ENCODE measurements at places on chromosomes 4 and X.

GRCh38 chr4:159016593-159017024 lies 86.3 kb upstream of the RAPGEF2 start:
- no peak for DNase-seq

DNA sequence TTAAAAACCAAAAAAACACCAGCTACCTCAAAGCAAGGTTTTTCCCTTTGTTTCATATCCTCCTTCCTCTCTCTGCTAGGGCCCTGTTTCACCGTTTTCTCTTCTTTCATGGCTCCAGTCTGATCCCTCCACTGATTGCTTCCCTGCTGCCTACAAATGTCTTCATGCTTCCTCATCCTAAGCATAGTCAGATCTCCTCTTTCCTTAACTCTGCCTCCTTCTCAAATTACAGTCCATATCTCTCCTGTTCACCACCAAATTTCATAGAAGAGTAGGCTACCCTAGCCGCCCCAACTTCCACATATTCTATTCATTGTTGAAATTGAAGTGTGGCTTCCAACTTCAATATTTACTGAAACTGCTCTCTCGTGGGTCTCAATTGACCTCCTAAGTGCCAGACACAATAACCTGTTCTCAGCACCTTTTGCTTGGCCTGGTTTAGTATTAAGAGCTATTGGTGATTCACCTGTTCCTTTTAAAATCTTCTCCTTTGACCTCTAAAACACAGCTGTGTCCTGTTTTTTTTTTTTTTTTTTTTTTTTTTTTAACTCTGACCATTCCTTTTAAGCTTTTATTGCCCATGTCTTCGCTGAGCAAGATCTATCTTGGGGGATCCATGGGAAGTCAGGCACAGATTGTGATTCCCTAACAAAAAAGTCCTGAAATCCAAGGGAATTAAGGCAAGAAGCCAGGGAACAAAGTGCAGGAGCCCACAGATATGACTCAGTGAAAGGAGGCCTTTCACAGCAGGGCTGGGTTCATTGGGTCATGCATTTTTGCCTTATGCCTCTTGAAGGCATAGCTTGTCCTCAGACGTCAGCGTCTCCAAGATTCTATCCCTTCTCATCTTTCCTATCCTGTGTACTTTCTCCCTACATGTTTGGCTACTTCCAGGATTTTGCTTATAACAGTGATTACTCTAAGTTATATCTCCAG lies 85.4 kb downstream of the RPS3A start:
- DNase-seq: no peak

- no peak for DNase-seq
These were observed 103.5 kb downstream of the CLNK start for GRCh38 chr4:10581022-10581421.

DNA sequence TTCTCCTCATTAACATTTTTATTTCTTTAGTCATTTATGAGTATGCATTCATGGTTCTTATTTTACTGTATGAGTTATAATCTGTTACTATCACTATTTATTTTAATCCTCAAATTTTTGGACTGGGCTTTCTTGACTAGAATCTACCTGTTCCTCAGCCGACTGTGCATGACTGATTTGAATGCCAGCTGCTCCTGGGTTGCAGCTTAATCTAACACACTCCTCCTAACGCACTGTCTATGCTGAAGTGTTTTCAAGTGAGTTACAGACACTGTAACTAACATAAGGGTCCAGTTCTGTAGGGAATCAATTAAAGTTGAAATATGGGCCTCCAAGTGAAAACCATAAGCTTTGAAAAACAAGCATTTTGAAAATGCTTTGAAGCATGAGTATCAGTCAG lies 137.4 kb upstream of the ARSJ start:
- no peak for DNase-seq

- no peak for DNase-seq
These were observed 419.3 kb upstream of the ADGRL3 start for GRCh38 chr4:60780874-60781273.

- no peak for DNase-seq
These were observed 401 bp downstream of the SOWAHD start for GRCh38 chrX:119758731-119759247.

DNA sequence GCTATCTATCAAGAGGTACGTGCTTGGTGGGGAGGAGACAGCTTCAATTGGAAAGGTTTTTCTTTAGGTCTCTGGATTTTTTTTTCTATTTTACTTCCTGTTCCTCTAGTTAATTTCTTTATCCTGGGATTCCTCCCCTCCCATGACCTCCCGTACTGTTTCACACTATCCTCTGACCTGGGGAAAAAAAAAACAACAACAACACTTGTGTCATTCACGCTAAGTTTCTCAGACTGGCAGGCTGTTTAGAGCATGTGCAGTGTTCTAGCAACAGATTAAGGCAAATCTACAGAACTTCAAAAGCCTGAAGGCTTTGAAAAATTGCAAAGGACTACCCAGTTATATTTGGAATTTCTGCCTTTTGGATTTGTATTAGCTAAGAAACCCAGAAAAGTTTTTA lies 358.4 kb downstream of the ARHGAP24 start:
- DNase-seq: no peak

- DNase-seq: no peak
These were observed 59.2 kb downstream of the GLUD2 start for GRCh38 chrX:121106484-121107235.

DNA sequence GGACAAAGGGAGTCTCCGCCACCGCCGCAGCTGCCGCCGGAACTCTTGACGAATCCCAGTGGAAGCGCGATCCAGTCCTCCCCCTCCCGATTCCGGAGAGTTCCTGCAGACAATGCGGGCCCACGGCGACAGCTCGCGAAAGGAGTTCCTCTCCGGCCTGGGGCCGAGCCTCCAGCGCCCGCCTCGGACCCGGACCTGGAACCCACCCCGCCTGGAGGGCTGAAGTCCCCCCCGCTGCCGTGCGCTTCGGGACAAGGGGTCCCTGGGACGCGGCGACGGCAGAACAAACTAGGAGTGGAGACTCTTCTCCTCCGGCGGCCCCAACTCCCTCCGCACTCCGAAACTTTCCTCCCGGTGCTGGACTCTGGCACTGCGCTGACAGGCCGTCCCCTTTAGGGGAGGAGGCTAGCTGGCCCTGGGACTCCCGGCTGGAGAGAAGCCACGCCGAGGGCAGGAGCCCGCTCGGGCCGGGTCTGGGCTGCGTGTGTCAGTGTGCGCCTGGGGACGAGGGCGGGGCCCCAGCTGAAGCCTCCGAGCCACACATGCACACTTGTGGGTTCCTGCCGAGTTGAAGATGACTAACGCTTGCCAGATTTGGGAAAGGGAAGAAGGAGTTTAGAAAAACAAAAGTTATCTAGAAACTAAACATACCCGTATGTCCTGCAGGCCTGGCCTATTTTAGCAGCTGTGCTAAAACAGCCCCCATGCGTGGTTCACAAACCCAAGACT lies at the start of gene ANTXR2:
ANTXR2 (minus strand) TSS at position 486 of the 729 bp plus-strand sequence. CDS start 669 bp downstream, outside the sequence.
- DNase-seq: peak; percentile 41

- no peak for DNase-seq
These were observed 11.9 kb upstream of the PDHA1 start for GRCh38 chrX:19331831-19332230.

DNA sequence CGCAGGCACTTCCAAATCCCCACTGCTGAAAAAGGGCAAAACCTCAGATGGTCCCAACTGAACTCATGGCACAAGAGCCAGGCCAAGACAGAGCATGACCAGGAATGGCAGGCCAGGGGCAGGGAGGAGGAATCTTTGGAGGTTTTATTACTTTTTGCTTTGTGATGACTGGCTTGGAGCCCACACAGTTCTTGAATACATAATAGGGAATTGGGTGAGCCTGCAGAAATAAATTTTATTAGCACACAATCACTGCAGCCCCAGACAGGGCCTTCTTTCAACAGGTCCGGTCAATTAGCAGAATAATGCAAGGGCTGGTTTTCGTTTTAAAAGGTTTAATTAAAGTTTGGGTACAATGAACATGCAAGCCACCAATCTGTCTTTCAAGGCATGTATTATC lies 23.4 kb upstream of the MAMLD1 start:
- no peak for DNase-seq

- DNase-seq: no peak
These were observed 41.6 kb downstream of the AR start for GRCh38 chrX:67585401-67585800.

DNA sequence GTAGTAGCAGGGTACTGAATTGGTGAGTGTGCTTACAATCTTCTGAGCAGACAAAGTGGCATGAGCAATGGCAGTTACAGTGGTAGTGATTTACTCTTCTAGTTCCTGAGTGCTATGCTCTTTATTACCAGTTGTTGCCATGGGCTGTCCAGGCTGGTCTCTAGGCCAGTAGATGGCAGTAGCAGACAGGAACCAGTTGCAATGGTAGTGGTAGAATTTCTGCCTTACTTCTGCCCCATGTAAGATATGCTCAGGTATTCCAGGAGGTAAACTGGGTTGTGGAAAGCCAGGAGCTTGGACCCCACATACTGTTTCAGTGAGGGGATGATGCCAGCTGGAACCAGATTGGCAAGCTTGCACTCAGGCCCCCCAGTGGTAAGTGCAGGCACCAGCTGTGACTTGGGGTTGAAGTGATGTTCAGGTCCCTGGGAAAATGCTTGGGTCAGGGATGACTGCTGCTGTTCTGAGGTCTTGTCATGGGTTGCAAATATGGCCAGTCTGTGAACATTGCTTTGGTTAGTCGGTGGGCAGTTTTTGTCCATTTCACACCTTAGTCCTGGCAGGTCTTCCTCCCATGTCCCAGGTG lies 63.0 kb upstream of the ZXDB start:
- DNase-seq: no peak

DNA sequence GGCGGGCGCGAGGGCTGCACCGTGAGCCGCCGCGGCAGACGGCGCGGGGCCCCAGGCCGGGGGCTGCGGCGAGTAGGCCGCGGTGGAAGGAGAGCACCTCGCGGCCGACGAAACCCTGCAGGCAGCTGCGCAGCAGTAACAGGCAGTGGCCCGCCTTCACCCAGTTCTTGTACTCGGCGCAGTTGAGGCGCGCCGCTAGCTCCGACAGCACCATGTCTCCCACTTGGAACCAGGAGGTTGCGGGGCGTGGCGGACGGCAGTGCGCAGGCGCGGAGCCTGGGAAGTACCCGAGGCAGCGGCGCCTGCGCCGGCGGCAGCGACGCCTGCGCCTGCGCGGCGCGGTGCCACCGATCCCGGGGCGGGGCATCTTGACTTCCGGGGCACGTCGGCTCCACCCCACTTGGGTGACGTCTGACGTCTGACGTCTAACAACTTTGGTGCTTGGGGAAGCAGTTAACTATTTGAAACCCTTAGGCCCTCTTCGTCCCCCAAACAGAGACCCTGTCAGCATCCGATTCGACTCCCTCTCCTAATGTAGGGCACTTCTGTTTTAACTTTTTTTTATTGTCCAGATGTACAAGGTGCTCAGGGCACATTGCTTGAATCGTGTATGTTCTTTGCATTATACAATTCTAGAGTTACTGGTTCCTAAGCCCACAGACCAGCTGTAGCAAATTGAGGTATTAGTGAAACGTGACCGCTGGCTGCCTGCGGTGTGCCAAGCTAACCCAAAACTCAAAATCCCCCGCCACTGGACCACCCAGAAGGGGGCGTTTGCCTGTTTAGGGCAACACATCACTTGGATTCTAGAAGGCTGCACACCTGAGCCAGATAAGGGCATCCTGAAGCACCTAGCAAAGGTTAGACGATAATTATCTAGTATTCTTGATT lies at the start of gene CXorf38:
CXorf38 (minus strand) TSS at position 255 of the 891 bp plus-strand sequence; CDS start at position 214, 41 bp downstream.
- peak; percentile 83 for DNase-seq

DNA sequence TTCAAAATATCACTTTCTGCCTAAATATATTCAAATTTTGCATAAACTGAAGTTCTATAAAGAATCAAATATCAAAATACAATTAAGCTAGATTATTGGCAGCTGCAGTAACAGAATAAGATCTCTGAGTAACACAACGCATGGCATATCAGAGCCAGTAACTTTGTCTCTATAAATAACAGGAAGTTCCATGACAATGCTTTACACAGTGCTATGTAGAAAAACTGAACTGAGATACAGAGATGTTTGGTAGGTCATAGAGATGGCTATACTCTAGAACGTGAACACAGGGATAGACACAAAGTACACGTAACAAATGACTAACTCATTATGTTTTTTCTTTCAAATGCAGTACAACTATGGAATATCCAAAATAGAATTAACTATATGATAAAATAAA lies 18.2 kb downstream of the UBE2D3 start:
- DNase-seq: no peak

GRCh38 chr4:189341881-189342280 lies 598.8 kb upstream of the FRG1 start:
- DNase-seq: no peak

- no peak for DNase-seq
These were observed 1.3 kb downstream of the TMEM164 start for GRCh38 chrX:110004215-110004614.
